ENCODE measurements at places on chromosomes 5 and 9. TPM values are rescaled to one million over a fixed set of nuclear protein-coding genes. Genes with fewer than 3 reads are reported as not detected.

ANXA2R gene
- 0.84 TPM for total RNA-seq

DNA sequence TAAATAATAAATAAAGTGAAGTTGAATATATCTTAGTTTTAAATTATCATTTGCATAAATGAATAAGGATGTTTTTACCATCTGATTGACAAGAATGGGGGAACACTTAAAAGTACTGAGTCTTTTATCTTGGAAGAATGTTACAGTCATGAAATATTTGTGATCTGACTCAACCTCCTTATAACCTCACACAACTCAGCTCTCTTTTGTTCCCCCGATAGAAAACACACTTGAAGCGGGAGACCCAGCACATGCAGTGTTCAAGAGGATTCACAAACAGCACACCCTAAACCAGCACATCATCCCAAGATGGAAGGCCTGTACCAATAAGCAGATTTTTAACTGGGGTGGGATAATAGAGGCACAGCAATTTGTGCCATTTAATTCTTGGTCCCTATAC is 15.5 kb downstream of the BAAT start:
- no peak for DNase-seq

DNA sequence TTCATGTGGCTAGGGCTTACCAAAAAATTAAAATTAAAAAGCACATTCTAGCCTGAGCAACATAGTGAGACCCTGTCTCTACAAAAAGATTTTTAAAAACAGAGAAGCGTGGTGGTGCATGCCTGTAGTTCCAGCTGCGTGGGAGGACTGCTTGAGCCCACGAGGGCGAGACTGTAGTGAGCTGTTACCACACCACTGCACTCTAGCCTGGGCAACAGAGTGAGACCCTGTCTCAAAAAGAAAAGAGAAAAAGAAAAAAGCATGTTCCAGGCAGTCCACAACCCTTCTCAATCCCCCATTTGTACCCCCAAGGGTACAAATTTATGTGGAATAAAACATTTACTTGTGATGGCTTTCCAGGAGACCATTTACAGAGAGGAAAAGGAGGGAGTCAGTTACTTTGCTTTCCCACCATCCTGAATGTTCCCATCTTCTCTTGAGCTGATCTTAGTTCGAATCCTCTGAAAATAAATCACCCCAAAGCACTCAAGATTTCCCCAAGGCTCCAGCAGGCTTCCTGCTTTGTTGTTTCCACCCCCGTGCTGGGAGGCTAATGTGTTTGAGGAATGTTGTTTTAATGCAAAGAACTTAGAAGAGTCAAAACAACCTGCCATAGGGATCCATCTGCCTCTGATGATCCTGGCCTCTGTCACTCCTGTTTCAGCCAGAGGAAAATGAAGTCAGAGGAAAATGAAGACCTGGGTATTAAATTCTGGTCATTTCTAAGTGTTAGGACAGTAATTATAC is 384.7 kb downstream of the BNC2 start:
- DNase-seq, result no peak

GRCh38 chr5:43195670-43196265 is 3.7 kb downstream of the NIM1K start:
- DNase-seq, result no peak

- no peak for DNase-seq
Observed at GRCh38 chr5:91957666-91958065, 574.5 kb upstream of the ARRDC3 start.

PCDHB11 gene
- 0.81 TPM for total RNA-seq

PCDHGA2 gene
- 6.2 TPM for total RNA-seq

DNA sequence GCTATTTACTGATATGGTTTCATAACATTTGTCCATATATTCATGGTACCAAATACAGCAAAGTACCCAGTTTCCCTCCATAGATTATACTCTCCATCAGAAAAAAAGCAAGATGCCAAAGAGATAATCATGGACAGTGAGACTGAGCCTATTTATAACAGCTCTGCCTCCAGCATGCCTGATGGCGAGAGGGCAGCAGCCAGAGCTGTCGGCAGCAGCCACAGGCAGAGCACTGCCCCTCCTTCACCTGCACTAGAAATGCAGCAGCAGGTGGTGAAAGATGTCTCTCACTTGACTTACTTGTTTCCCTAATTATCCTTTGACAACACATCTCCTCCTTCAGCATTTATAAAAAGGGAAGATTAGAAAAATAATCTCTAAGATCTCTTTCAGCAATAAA is 32.4 kb downstream of the CTNNAL1 start:
- DNase-seq, result no peak

DNA sequence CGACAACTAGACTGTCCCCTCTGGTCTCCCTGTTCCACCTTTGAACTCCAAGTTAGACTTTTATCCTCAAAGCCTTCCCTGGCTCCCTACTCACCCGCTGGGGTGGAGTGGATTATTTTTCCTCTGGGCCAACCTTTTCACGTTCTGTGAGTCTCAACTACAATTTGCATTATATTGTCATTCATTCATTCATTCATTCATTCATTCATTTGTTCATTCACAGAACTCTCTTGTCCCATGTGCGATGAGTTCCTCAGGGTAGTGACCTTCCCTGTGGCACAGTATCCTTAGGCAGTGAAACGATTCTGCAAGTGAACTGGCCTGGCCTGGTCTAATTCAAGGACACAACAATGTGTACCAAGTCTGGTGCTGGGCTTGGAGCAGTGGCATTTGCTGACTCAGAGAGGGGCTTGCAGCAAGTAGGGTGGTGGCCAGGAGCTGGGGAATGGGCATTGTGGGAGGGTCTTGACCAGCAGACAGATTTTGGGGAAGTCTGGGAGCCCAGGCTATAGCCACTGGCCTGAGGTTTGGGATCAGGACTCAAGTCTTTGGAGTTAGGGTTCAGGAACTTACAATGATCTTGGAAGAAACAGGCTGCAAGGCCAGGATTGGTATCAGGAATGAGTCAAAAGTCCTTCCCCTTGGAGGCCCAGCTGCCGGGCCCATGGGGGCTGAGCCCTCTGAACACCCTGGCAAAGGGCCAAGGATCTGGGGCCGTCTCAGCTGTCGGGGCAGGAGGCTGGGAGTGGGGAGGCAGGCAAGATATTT is 37.2 kb upstream of the COL15A1 start:
- DNase-seq, result peak; percentile 81

- DNase-seq, result no peak
Observed at GRCh38 chr5:180291234-180291940, 496 bp downstream of the MAPK9 start.

DNA sequence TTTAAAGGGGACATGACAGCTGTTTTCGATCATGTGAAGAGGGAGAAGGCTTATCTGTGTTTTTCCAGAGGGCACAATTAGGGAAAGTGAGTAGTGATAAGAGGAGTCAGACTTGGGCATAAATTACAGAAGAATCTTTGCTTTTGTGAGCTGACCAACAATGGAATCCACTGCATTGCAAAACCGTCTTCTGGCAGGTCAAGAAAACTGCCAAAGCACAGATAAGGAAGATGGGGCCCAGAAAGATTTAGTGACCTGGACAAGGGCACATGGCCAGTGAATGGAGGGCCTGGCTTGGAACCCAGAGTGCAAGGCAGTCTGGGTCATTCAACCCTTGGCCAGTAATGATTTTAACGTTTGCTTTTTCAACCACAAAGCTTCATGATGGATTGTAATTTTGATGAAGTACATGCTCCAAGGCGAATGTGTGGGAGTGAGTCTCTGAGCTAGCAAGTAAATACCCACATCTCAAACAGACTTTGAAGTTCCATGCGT is 153.2 kb upstream of the MAST4 start:
- DNase-seq, result no peak

DNA sequence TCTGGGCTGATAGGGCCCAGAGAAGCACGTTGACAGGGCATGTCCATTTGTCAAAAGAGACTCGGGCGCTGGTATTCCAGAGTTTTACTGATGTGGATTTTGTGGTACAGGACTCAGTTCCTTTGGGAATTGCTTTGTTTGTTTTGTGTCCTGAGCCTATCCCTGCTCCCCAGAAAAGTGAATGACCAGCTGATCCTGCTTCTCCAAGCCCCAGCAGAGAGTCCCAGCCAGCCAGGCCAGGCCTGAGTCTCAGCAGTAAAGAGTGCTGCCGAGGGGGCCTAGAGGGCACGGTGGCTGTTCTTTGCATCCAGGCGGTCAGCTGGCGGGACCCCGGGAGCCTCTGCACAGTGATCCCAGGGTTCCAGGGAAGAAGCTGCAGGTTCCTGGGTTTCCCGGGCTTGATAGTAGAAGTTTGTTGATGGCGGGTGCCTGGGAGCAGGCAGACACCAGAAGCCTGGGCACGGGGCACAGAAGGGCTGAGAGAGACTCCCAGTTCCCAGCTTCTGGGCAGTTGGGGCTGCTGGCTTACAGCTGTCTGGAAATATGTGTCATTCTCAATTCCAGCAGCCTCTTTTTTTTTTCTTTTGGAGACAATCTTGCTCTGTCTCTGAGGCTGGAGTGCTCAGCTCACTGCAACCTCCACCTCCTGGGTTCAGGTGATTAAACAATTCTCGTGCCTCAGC is 8.7 kb downstream of the PRDM12 start:
- peak; percentile 35 for DNase-seq

NEURL1B gene
- total RNA-seq, result 37.1 TPM

- no peak for DNase-seq
Observed at GRCh38 chr5:57324181-57324580, 150.3 kb downstream of the GPBP1 start.

DNA sequence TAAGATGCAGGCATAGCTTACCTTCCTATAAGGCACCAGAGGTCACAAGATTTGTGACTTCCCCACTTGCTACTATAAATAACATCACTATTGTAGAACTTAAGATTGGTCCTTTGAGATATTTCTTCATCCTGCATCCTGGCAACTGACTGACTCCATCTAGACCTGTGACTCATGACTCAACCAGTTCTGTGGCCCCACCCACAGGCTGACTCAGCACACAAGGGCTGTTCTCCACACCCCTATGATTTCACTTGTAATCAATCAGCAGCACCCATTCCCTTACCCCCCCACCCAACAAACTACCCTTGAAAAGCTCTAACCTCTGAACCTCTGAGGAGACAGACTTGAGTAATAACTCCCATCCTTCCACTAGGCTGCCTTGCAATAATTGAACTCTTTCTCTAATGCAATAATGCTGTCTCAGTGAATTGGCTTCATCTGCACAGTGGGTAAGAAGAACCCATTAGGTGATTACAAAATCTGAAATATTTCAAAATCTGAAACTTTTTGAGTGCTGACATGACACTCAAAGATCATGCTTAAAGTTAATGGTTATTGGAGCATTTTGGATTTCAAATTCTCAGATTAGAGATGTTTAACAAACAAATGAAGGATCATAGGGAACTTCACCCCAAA is 296.7 kb downstream of the ARL15 start:
- peak; percentile 65 for DNase-seq

TAF11L11 gene
- total RNA-seq, result not detected

- DNase-seq, result no peak
Observed at GRCh38 chr5:169716287-169716686, 79.2 kb downstream of the DOCK2 start.

GRCh38 chr9:79057576-79057975 is 514.2 kb upstream of the TLE4 start:
- no peak for DNase-seq

- DNase-seq, result no peak
Observed at GRCh38 chr5:109143031-109143430, 266.7 kb downstream of the PJA2 start.

F2RL1 gene
- 0.73 TPM for total RNA-seq

GRCh38 chr5:76271836-76272235 is 131.2 kb upstream of the IQGAP2 start:
- no peak for DNase-seq

CAMK4 gene
- 0.11 TPM for total RNA-seq

- no peak for DNase-seq
Observed at GRCh38 chr9:14500705-14501104, 186.8 kb upstream of the NFIB start.

- peak; percentile 79 for DNase-seq
Observed at GRCh38 chr5:71830681-71831539, 111.8 kb downstream of the CARTPT start.

- no peak for DNase-seq
Observed at GRCh38 chr5:162202285-162202880, 134.8 kb downstream of the GABRG2 start.

- no peak for DNase-seq
Observed at GRCh38 chr9:68429631-68430030, 73.2 kb downstream of the PGM5 start.

EFNA5 gene
- total RNA-seq, result 28.5 TPM

GRCh38 chr9:15349892-15350761 is 43.1 kb upstream of the TTC39B start:
- DNase-seq, result no peak

CARTPT gene
- not detected for total RNA-seq

DNA sequence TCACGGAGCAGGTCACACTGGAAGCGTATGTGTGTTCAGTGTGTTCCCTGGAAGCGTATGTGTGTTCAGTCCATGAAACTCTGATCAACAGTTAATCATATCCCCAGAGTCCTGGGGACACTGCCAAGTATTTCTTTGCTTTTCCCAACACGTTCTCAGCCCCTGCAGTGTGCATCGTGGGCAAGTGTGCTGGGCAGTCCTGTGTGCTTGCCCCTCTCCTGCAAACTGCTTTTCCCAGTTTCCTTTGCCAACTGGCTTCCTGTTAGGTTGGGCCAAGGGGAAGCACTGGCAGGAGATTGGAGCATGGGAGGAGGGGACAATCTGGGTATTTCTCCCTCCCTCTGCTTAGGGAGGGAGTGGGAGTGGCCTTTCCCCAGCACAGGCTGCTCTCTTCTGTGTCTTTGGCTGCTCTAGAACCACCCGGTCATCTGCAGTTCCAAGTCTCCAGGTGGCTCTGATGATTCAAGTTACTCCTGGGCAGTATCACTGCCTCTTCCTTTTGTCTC is 36.8 kb upstream of the NEK6 start:
- DNase-seq, result no peak

GRCh38 chr9:126299706-126300276 is 26.8 kb upstream of the MVB12B start:
- no peak for DNase-seq

DNA sequence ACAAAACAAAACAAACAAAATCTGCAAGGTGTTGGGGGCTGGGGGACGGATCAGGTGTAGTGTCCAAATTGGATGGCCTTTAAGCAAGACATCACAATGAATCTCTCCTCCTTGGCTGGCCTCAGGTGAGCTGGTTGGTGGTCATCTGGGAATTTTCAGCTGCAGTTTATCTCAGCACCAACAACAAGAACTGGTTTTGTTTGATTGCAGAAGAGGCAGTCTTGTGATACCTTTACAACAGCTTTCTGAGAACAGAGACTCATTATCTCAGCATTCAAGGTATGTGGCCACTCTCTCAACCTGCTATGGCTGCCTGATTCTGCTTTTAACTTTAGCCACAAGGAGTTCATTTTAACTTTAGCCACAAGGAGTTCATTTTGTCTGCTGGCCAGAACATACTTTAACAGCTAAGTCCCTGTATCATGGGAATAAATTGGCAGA is 1543.4 kb downstream of the EFNA5 start:
- no peak for DNase-seq

OR1L6 gene
- not detected for total RNA-seq

- no peak for DNase-seq
Observed at GRCh38 chr5:2293906-2294305, 411.2 kb upstream of the IRX4 start.

DNA sequence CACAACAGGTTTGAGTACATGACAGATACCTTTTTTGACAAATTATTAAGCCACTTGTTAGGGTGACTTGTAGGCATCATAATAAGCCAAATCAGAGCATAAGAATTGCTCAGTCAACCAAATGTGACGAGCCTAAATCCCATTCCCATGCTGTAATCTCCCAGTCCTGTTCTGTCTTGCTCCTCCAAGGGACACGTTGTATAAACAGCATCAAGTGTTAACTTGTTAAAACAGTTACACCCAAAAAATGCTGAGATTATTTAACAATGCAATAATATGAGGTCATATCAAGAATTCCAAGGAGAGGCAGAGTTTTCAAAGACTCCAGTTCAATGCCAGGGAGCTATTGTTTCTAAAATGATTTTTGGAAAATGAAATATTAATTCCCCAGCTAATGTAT is 76.2 kb downstream of the SH3TC2 start:
- DNase-seq, result no peak

GKAP1 gene
- 26.4 TPM for total RNA-seq

PCDHB16 gene
- total RNA-seq, result 2.5 TPM

SAXO1 gene
- total RNA-seq, result not detected

Data from Right ventricle myocardium inferior (tissue), 1 donor.